ENCODE measurements at places on chromosomes 4 and X.

- DNase-seq: no peak
Observed at GRCh38 chrX:30990361-30990760, 81.5 kb downstream of the FTHL17 start.

GRCh38 chr4:3231471-3231870 lies 17.5 kb upstream of the MSANTD1 start:
- no peak for DNase-seq

GRCh38 chr4:113835005-113835404 lies 73.5 kb upstream of the CAMK2D start:
- no peak for DNase-seq

- no peak for DNase-seq
Observed at GRCh38 chr4:172109466-172109865, 296.3 kb downstream of the GALNTL6 start.

DNA sequence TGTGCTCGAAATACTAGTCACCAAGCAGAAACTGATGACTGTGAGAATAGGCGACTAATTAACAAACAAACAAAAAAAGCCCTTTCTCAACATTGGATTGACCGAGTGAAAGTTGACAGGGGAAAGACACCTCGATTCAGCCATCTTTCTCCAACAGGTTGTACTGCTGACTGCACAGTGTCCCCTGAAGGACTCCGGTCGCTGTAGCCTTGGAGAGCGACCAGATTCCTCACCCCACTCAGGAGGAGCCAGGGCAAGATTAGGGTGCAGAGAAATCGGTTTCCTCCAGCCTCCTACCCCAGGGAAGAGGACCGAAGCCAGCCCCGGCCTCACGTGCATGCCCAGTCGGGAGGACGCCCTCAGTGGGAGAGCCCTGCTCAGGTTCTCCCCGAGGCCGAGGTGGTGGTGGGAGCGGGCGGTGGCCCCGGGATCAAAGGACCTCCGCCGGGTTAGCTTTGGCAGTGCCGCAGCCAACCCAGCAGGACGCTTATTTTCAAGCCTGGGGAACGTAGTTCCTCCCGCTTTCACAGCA lies 1.1 kb upstream of the RAP1GDS1 start:
- peak; percentile 56 for DNase-seq

GRCh38 chr4:108483650-108484049 lies 136.7 kb upstream of the RPL34 start:
- no peak for DNase-seq

GRCh38 chr4:1356181-1356998 lies 9.4 kb downstream of the UVSSA start:
- peak; percentile 84 for DNase-seq

All from WTC11 (cell line).